ENCODE measurements at places on chromosomes 4 and X.

GRCh38 chr4:178037459-178038214, 595.4 kb upstream of the AGA start:
- DNase-seq: no peak

- no peak for DNase-seq
Measured at GRCh38 chr4:48203819-48204218, 65.8 kb downstream of the TEC start.

DNA sequence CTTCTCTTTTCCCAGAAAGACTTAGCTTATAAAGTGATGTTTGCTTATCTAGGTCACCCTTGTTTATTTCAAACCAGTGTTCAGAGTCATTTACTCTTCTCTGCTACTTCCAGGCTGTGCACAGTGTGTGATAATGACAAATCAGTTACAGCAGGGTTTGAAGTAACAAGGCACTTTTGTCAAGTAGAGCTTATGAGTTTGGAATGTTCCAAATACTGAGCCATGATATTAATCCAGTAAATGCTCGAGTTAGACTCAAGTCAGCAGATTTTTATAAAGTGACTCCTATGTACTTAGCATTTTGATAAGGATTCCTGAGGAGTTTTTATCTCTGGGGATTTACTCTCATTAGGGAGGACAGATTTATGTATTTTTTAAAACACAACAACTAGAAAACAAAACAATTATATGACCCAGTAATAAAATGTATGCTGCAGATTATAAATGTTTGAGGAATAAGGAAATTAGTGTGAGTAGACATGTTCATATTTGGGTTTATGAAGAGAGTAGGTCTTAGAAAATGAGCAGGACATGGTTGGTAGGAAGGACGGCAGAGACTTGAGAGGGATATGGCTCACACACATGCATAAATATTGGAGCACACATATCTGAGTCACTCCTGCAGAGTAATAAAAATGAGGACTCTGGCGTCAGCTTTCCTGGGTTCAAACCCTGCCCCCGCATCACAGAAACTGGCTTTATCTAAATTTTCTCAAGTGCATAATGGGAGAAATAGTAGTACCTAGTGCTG, 271.2 kb downstream of the FBXO8 start:
- no peak for DNase-seq

DNA sequence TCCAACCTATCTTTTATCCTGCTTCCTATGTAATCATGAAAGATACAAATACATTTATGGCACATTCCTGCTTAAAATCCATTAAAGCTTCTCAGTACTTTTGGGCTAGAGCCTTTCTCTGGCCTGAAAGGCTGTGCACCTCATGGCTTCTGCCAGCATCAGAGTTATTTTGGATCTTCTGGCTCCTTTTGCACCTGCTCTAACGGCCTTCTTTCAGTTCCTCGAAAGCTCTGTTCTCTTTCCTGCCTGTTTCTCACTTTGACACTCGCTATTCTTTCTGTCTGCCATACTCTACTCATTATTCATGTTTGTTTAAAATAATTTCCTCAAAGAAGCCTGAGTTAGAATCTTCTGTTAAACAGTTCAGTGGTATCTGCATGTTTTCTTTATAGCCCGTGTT, 86.0 kb downstream of the LRP2BP start:
- DNase-seq: no peak

DNA sequence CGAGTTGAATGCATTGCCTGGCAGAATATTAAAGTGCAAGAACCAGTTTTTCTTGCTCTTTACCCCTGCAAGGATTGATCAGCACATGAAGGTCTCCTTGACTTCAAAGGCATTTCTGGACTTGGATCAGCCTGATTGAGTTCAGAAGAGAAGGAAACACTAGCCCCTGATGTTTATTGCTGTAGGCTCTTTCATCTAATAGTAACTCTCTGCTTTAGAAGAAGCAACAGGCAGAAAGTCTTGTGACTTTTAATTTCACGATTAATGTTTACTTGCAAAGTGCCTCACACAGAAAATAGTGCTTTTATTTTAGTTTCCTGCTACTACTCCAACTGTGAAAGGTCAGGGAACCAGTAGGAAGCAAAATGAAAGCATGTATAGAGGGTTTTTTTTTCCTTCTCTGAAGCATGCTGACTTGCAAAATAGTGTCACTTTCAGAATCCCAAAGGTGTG, 69.1 kb downstream of the PCDH7 start:
- DNase-seq: no peak

GRCh38 chr4:22551550-22551949, 35.7 kb upstream of the ADGRA3 start:
- DNase-seq: no peak

GRCh38 chrX:45668686-45669443, 468.2 kb upstream of the DIPK2B start:
- DNase-seq: no peak

DNA sequence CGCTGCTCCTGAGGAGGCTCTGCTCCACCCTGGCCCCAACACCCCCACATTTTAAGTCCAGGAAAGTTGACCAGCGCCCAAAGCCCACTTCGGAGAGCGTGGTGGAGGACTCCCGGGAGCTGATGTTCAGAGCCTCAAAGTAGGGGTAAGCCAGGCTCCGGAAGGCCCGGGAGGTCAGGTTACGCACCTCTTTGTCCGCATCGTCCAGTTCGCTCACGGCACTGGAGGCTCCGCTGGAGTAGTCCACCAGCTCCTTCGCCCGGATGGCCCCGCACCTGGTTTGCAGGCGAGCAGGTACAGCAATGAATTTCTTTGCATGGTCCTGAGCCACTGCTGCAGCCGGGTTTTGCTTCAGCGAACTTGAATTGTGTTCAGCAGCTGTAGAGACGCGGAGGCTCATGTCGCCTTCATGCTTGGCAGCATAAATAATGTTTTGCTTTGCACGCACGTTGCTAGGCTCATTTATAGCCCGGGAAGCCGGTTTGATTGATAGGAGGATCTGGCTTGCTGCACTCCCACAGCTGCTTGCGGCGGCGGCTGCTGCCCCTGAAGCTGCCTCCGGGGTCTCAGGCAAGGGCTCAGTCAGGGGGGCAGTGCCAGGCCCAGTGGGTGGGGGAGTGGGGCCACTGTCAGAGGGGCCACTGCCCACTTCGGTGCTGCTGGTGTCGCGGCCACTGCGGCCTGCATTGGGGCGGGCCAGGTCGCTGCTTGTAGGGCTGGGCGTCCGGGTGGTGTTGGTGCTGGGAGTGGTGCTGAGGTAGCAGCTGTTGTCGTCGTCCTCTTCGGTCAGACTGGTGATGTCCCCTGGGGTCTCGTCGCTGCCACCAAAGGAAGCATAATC, 4.8 kb downstream of the C4orf54 start:
- DNase-seq: peak; percentile 40

DNA sequence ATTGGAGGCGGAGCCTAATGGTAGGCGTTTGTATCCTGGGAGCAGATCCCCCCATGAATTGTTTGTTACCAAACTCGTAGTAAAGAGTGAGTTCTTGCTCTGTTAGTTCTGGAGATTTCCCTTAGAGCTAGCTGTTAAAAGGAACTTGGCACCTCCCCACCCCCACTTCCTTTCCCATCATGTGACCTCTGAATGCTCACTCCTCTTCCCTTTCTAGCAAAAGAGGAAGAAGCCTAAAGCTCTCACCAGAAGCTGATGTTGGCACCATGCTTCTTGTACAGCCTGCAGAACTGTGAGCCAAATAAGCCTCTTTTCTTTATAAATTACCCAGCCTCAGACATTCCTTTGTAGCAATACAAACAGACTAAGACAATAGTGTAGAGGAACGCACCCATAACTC, 13.8 kb upstream of the ATOH1 start:
- no peak for DNase-seq

GRCh38 chr4:98748609-98749008, 90.2 kb upstream of the TSPAN5 start:
- DNase-seq: no peak

DNA sequence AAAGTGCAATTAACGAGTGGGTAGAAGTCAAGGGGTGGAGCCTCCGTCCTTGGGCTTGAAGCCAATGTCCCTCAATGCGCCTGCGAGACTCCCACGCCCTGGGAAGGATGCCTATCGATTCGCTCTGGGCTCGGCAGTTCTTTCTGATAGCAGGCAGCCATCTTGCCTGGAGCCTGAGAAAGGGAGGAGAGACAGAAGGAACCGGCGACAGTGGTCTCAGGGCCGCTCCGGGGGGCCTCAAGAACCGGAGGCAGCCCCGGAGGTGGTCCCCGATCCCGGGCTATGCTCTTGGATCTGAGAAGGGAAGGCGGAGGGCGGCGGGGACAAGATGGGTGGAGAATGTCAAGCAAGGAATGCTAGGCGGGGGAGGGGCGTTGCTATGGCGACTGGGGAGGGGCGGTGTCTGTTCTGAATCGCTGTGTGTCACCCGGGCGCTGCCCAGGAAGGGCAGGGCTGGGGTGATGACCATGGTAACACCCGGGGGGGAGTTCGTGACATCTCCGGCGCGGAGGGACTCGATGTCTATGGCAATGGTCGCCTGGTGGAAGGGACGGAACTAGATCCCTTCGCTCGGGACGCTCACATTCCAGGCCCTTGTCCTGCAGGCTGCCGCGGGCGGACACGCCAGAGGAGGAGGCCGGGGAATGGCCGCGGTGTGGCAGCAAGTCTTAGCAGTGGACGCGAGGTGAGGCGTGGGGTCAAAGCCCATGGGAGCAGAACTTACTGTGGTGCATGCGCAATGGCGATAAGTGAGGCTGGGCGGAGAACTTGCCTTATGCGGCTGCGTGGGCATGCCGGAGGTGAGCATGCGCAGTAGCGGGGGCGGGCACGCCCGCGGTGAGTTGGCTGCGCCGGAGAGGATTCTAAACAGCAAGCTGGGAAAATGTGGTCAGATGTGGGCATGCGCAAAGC, at the start of gene WDR13:
WDR13 (plus strand) TSS at position 140 of the 912 bp plus-strand sequence; CDS start at position 645, 505 bp downstream.
- peak; percentile 92 for DNase-seq

- DNase-seq: no peak
Measured at GRCh38 chr4:14035076-14035475, 407.6 kb upstream of the BOD1L1 start.

- DNase-seq: peak; percentile 3
Measured at GRCh38 chr4:26206339-26206738, 114.5 kb upstream of the RBPJ start.

GRCh38 chr4:120855307-120856001, 67.1 kb downstream of the PRDM5 start:
- no peak for DNase-seq

GRCh38 chr4:37223732-37224131, 20.8 kb upstream of the NWD2 start:
- no peak for DNase-seq

DNA sequence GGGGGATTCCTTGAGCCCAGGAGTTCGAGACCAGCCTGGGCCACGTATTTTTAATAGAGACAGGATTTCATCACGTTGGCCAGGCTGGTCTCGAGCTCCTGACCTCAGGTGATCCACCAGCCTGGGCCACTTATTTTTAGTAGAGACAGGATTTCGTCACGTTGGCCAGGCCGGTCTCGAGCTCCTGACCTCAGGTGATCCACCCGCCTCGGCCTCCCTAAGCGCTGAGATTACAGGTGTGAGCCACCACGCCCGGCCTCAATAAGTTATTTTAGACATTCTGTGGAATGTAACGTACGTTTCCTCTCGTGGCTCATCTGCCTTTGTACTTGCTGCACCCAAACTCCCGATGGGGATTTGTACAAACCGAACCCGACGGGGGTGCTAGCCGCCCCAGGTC, 8.8 kb downstream of the ASMT start:
- DNase-seq: no peak

GRCh38 chrX:96438803-96439202, 245.8 kb upstream of the DIAPH2 start:
- DNase-seq: no peak

DNA sequence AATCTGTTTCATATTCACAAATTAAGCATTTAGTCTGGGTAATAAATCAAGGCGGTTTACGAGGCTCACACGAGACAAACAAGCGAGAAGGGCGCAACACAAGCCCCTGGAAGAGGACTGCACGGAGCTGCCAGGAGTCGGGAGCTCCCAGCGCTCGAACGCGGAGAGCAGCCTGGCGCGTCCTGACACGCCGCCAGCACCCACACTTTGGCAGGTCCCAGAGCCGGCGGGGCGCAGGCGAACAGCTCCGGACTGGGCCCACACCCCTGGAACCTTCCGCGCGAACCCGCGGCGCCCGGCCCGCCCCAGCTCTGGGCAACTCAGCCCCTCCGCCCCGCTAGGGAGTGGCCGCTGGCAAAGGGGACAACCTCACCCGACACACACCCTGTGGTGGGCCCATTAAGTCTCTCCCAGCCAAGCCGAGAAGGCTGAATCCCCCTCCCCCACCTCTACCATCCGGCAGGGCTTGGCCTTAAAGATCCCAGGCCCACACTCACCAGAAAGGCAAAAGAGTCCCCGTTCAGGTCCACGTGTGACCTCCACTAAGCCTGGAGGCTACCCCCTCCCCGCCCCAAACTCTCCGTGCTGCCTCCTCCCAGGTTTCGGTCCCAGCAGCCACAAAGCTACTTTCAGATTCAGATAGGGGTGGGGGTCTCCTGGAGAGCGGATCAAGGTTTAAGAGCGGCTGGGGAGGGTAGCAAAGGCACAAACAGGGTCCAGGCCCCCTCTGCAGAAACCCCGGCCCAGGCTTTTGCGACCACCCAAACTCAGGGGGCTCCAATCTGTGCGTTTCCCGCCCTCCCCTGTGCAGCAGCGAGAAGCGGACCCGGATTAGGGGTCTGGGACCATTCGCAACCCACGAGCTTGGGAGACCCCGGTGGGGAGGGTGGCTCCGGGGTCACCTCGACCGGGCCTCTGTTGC, 47.5 kb upstream of the BCOR start:
- no peak for DNase-seq

DNA sequence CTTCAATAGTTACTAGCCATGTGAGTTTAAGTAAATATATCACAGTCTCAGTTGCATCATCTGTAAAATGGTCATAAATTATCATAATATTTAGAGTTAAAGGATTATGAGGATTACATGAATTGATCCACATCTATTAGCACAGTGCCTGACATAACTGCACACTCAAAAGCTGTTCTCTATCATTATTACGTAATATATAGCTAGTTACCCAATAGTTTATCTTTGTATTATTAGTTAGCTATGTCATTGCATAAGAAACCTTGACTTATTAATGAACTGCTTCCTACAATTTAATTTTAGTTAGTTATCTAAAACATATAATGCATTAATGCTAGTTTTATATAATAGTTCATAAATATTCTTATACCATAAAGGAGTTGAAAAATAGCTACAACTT, 1076.9 kb upstream of the GRID2 start:
- DNase-seq: no peak

GRCh38 chrX:38052096-38052495, 45.7 kb downstream of the SYTL5 start:
- DNase-seq: no peak

All from NCI-H1092 (cell line).